AG08396 (cell line): ENCODE measurements at places on chromosomes 11 and 22.

DNA sequence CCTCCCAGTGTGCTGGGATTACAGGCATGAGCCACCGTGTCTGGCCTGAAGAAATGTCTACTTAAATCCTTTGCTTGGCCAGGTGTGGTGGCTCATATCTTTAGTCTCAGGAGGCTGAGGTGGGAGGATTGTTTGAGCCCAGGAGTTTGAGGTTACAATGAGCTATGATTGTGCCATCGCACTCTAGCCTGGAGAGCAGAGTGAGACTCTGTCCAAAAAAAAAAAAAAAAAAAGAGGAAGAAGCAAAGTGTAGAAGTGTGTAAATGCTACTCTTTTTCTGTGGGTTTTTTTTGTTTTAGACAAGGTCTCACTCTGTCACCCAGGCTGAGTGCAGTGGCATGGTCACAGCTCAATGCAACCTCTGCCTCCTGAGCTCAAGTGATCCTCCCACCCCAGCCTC, 6.4 kb upstream of the ATG16L2 start:
- DNase-seq = no peak

- DNase-seq = no peak
Observed at GRCh38 chr22:48450188-48450825, 1377.4 kb downstream of the BRD1 start.

- DNase-seq = peak; percentile 82
Observed at GRCh38 chr11:68383976-68384501, 71.6 kb downstream of the LRP5 start.

DNA sequence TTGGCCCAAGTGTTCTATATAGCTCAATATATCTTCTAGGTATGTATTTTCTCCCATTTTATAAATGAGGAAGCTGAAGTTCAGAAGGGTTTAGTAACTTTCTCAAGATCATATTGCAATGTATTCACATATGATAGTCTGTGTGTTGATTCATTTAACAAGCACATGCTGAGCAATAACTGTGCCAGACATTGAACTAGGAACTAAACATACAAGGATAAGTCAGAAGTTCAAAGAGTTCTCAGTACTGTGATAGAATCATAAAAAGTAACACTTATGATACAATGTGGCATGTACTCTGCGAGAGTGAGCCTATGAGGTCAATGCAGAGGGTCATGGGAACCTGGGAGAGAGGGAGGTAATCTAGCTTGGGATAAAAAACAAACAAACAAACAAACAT, 1082.2 kb upstream of the TENM4 start:
- no peak for DNase-seq

- DNase-seq = no peak
Observed at GRCh38 chr11:75549370-75549958, 12.6 kb upstream of the SERPINH1 start.

GRCh38 chr11:130585545-130585944, 137.1 kb downstream of the ADAMTS15 start:
- no peak for DNase-seq
